GM04504 (cell line): ENCODE measurements at places on chromosomes 7 and 10.

GRCh38 chr7:142168746-142169145 lies 57.2 kb downstream of the MGAM2 start:
- no peak for DNase-seq

DNA sequence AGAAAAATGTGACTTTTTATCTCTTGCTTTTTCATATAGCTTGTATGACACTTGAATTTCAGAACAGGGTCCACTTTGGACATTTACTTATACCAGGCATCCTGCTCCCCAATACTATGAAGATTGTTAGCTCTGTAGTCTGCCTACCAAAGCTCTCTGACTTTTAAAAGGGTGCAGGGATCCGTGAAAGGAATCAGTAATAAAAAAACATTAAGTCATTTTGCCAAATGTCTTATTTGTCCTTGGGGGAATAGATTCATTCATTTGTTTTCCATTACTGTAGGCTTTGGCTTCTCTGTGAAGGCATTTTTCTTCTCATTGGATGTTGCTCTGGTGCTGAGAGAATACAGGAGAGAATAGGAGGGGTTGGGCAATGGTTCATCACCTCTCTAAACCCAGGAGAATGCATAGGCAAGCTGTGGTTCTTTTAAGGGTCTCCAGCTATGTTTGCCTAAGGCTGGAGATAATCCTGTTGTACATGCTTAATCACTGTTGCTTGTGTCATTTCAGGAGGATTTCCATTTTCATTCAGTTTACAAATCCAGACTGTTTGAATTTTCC lies 103.5 kb downstream of the SRI start:
- no peak for DNase-seq

DNA sequence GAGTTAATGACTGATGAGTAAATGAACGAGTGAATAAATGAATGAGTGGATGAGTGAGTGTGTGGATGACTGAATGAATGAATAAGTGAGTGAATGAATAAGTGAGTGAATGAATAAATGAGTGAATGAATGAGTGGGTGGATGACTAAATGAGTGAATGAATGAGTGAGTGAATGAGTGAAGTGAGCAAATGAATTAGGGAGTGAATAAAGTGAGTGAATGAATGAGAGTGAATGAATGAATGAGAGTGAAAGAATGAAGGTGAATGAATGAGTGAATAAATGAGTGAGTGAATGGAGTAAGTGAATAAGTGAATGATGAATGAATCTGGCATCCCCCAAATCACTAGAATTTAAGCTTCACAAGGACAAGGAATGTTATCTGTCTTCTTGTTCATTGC lies 1253.0 kb downstream of the TYW1 start:
- DNase-seq = no peak

GRCh38 chr7:18513343-18513742 lies 17.8 kb downstream of the HDAC9 start:
- DNase-seq = no peak

DNA sequence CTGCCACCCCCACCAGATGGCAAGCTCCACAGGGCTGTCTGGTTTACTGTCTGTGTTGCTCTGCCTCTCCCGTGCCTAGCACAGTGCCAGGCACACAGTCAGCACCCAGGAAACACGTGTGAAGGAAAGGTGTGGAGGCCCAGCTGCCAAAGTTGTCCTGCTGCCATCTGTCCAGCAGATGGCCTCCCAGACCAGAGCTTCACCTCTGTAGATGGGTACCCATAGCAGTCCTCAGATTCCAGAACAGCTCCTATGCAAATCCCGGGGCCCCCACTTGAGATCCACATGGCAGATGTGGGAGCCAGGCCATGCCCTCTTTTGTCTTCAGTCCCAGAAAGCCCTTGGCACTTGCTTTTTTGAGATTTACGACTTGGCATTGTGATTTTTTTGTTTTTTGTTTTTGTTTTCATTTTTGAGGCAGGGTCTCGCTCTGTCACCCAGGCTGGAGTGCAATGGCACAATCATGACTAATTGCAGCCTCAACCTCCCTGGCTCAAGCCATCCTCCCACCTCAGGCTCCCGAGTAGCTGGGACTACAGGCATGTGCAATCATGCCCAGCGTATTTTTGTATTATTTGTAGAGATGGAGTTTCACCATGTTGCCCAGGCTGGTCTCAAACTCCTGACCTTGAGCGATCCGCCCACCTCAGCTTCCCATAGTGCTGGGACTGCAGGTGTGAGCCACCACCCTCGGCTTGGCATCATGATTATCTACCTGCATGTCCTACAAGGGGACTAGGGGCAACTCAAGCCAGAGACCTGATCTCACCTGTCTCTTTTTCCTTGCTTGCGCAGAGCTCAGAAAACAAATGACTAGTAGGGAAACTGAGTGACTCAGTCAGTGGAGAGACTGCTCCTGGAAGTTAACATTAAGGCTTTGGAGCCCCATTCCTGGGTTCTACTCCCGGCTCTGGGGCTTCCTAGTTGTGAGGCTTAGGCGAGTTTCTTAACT lies 16.9 kb upstream of the PALD1 start:
- DNase-seq = no peak

DNA sequence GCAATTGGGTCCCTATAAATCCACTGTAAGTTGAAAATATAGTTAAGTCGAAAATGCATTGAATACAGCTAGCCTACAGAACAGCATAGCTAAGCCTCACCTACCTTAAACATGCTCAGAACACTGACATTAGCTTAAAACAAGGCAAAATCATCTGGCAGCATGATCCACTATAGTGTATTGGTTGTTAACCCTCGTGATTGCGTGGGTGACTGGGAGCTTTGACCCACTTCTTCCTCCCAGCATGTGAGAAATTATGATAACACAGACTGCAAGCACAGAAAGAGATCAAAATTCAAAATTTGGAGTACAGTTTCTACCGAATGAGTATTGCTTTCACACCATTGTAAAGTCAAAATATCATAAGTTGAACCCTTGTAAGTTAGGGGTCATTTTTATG lies 22.3 kb downstream of the CNTNAP2 start:
- DNase-seq = no peak
